ENCODE measurements at places on chromosomes 7 and 10. TPM values are rescaled to one million over a fixed set of nuclear protein-coding genes. Genes with fewer than 3 reads are reported as not detected.

- no peak for DNase-seq
Observed at GRCh38 chr10:12783293-12783692, 218.2 kb downstream of the CCDC3 start.

- DNase-seq, result no peak
Observed at GRCh38 chr7:133288970-133289369, 36.1 kb downstream of the EXOC4 start.

GRCh38 chr10:15118615-15119014, 21.5 kb downstream of the RPP38 start:
- no peak for DNase-seq

GRCh38 chr10:61250131-61250530, 203.1 kb downstream of the TMEM26 start:
- DNase-seq, result no peak

GRCh38 chr10:28470873-28471651, 61.9 kb upstream of the WAC start:
- no peak for DNase-seq

GRCh38 chr10:11875494-11876281, 52.5 kb downstream of the PROSER2 start:
- peak; percentile 93 for DNase-seq

- DNase-seq, result no peak
Observed at GRCh38 chr10:24465891-24466818, 257.2 kb downstream of the KIAA1217 start.

- no peak for DNase-seq
Observed at GRCh38 chr10:86734207-86734988, 22.0 kb upstream of the BMPR1A start.

- DNase-seq, result no peak
Observed at GRCh38 chr7:87048839-87049238, 10.6 kb downstream of the ELAPOR2 start.

DNA sequence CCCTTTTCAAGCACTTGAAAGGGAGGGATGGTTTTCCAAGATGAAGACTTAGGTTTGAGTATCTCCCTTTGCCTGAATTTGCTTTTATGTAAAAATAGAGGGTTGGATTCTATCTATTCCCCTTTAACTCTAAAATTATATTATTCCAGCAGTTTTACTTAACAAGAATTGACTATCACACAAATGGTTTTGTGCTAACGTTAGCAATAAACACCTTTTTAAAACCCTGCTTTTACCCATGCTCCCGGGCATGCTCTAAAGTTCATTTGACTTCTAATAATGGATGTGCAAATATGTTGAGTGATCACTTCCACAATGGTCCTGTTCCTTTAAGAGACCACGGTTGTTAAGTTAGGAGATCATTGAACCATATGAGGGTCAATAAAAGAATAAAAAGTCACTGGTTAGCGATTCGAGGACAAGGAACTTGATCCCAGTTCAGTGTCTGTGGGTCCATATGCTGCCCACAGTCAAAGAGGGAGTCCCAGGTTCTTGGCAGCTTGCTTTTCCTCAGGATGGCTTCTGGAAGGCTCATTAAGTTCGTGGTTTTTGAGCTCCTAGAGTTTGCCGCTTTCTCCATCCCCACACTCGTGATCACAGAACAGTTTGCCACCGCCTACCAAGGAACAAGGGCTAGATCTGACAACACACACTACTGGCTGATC, at the start of gene TMEM236:
TMEM236 (plus strand) TSS at position 421 of the 665 bp plus-strand sequence; CDS start at position 516, 95 bp downstream.
- DNase-seq, result no peak

- DNase-seq, result no peak
Observed at GRCh38 chr7:139232377-139232717, 1.3 kb downstream of the UBN2 start.

The CFAP69 gene
- total RNA-seq, result 3.0 TPM

The TMEM140 gene
- total RNA-seq, result 31.2 TPM

The SPDYE6 gene
- not detected for total RNA-seq
